ENCODE measurements at places on chromosomes 12 and 14.

GRCh38 chr14:92943855-92944570 lies 21.1 kb downstream of the CHGA start:
- no peak for DNase-seq

DNA sequence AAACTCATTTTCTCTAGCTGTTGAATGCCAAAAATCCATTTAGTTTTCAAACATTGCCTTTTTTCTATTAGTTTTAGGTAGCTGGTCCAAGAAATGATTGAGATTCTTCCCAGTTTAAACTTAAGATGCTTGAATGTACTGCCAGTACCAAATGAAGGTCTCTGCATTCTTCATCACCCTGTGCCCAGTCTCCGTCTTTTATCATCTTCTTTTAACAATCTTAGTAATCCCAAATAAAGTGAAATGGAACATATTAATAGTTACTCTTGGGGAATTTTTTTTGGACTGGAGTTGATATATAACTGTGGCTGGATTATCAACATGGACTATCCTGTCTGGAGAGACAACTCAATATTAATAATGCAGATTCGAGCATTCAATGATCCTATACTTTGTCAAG lies 54.1 kb upstream of the PCED1B start:
- DNase-seq: no peak

DNA sequence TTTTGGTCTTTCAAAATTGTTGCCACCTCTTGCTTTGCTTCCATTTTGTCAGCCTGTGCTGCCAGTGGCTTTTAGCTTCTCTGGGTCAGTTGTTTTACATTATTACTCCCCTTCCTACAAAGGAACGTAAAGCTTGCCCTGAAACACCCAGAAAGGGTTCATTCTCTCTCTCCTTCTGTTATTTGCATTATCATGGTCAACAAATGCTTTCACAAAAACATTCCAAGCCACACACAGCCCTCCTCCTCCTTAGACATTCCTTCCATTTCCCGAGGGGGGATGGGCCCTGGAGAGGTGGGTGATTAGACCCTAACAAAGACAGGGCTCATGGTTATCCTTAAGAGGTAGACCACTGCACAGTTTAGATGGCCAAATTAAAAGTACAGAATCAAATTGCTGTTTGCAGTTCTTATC lies 60.4 kb upstream of the SINHCAF start:
- DNase-seq: no peak

- DNase-seq: no peak
Measured at GRCh38 chr12:109735825-109736551, 22.4 kb downstream of the FAM222A start.

DNA sequence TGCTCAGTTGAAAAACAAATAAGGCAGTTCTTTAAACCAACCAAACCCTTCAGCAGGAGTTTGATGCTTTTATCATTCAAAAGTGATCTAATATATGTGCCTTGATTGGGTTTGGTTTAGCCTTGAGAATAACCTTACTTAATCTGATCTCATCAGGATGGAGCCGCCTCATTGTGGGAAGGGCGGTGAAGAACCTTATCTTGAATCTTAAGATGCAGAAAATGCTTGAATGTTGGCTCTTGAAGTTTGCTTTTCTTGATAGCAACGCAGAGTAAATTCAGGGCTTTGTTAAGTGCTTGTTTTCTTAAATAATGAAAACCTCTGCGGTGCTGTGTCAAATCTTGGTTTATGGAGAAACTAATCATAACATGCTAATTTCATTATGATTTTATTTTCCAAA lies 138.2 kb downstream of the MON2 start:
- DNase-seq: no peak

DNA sequence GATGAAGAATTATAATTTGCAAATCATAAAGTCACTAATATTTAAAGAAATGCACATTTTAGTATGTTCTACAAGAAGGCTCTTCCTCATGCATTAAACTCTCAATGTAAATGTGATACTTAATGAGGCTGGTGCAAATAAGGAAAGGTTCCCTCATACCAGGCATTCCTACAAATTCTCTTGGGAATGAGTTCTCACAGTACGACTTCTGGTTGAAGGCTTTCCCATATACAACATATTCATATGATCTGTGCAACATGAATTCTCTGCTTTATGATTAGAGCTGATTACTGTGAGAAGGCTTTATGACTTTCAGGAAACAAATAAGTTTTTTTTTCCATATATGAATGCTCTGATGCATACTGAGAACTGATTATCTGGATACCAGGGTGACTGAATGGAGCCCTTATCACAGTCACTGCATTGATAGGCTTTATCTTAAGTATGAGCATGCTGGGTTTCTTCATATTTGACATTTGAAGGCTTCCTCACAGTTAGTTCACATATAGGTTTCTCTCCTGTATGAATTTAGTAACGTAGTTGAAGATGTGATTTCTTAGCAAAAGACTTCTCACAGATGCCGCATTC lies 293.9 kb downstream of the RAD51B start:
- no peak for DNase-seq

- no peak for DNase-seq
Measured at GRCh38 chr12:28459481-28459880, 269.2 kb downstream of the CCDC91 start.

GRCh38 chr12:20351406-20351805 lies 16.9 kb upstream of the PDE3A start:
- DNase-seq: no peak

DNA sequence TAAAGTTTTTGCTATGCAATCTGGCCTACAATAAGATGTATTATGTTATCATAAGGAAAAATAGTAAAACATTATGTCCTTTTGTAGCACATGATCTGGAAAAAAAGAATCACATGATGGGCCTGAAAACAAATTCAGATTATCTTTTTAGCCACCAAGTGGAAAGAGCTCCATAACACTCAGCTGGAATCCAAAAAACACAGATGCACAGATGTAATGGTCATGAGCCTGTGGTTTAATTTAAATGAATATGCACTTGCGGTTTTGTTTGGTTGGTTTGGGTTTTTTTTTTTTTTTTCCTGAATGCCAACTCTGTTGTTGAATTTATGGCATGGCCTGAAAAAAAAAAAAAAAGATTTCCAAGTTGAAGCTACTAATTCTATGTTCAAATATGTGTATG lies 4.1 kb downstream of the KCNC2 start:
- no peak for DNase-seq

DNA sequence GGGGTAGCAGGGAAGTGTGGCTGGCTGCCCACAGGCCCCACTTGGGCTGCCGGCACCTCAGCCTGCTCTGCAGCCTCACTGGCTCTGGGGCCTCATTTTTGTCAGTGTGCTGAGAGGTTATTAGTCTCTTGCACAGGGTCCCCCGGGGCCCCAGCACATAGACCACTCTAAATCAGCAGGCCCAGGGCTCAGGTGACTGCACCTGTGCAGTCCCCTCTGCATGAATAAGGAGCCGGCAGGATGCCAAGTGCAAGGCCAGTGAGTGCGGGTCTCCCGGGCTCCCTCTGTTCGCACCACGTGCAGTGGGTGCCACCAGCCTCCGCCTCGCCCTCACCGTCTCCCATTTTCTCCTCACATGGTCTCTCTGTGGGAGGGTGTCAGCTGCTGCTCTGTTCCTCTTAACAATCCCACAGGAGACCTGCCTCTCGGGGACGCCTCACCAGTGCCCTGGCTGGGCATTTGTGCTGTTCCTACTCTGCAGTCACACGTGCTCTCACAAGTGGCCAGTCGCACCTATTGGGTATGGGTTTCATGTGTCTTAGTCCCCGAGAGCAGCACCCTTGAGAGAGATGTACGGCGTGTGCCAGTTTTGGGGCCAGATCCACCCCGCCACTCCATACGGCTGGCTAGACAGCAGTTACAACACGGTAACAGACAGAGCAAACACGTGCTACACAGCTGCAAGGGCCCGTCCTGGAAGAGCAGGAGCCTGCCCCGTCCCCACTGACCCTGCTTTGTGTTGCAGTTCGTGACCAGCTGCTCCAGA lies 40.4 kb downstream of the MMAB start:
- DNase-seq: no peak
